ENCODE measurements at places on chromosomes 1 and 21.

DNA sequence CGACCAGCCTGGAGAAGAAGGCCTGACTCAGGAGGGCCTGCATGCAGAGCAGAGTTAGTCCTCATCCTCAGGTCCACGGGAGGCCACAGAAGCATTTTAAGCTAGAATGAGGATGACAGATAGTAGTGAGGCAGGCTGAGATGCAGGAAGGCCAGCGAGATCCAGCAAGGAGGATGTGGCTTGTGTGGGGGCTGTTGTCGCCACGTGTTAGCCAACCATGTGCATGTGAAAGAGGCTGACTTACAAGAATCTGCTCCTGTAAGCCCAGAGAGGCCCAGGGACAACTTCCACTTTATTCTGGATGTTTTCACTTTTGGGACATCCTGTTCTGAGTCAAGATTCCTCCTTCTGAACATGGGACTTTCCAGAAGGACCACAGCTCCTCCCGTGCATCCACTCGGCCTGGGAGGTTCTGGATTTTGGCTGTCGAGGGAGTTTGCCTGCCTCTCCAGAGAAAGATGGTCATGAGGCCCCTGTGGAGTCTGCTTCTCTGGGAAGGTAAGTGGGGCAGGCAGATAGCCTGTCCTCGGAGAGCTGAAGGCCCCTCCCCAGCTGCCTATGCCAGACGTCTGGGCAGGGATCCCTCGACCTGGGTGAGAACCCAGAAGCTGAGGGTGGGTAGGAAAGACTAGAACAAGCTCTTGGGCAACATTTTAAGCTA is at the start of gene SLAMF8:
SLAMF8 (plus strand) TSS at position 433 of the 661 bp plus-strand sequence; CDS start at position 459, 26 bp downstream.
- DNase-seq = peak; percentile 36

GRCh38 chr1:59396387-59396786 is 99.5 kb downstream of the FGGY start:
- no peak for DNase-seq

- DNase-seq = no peak
These were observed 38.3 kb downstream of the ELK4 start for GRCh38 chr1:205593532-205593931.

GRCh38 chr1:115647047-115647446 is 5.3 kb downstream of the VANGL1 start:
- no peak for DNase-seq

GRCh38 chr1:38352869-38353268 is 306.3 kb upstream of the POU3F1 start:
- no peak for DNase-seq
